T47D (cell line): ENCODE measurements at places on chromosomes 7 and 10.

DNA sequence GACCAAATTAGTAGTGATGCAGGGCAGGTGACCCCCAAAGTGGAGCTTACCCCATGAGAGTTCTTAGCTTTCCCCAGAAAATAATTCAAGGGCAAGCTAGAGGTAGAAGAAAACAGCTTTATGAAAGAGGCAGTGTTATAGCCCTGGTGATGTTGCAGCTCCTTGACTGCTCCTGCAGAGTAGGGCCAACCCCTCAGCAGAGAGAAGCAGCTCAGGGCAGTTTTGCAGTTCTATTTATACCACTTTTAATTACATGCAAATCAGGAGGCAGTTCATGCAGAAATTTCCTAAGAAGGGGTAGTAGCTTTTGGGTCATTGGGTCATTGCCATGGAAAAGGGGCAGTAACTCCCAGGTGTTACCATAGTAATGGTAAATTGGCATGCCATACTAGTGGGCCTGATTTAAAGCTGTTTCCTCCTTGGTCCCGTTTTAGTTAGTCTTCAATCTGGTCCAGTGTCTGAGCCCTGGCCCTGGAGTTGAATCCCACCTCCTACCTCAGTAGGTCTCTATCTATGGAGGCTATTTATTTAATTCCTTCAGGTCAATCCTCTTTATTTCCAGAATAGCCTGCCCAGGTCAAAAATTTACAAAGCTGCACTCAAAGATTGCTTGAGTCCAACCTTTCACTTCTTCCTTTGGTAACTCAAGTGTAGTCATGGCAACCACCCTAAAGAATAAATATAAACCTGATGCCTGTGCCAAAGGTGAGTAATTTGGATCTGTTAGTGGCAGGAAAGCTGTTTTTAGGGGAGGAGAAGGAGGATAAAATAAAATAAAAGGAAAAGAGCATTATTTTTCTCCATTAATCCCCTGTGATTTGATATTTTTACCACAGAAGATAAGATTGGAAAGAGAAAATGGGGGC, 29.5 kb downstream of the PLXDC2 start:
- DNase-seq, result no peak

DNA sequence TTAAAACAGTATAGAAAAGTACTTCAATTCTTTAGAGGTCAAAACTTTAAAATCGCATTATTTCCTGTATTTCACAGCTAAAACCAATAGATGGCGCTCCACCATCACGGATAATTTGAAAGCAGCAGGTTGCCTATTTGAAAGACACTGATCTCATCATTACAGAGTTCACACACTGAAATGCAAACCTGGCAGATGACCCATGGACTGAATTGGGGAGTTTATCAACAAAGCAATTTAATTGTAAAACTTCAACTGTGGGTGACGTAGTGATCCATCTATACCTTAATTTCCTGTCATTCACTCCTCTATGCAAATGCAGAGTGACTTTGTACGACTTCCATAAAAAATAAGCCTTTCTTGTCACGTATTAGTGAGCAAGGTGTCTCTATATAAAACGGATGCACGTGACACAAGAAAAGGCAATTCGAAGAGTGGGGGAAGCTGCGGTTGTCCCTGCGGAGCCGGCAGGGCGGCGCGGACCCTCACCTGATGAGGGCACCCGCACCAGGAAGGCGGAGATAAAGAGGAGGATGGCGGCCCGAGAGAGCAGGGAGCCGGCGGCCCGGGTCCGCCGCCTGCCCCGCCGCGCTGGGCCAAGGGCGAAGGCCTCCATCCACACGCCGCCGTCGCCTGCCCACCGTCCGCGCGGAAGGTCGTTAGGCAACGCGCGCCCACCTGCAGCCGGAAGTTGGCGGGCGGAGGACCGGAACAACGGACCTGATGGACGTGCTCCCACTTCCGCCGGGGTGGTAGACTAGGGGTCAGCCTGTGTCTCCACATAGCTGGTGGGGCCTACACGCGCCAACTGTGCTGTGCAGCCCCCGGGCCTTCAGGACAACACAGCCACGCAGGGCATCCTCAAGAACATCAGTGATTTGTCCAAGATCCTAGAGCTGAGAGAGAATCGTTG, at the start of gene ZPBP:
ZPBP (minus strand) TSS at position 668 of the 913 bp plus-strand sequence; CDS start at position 616, 52 bp downstream.
- peak; percentile 33 for DNase-seq

DNA sequence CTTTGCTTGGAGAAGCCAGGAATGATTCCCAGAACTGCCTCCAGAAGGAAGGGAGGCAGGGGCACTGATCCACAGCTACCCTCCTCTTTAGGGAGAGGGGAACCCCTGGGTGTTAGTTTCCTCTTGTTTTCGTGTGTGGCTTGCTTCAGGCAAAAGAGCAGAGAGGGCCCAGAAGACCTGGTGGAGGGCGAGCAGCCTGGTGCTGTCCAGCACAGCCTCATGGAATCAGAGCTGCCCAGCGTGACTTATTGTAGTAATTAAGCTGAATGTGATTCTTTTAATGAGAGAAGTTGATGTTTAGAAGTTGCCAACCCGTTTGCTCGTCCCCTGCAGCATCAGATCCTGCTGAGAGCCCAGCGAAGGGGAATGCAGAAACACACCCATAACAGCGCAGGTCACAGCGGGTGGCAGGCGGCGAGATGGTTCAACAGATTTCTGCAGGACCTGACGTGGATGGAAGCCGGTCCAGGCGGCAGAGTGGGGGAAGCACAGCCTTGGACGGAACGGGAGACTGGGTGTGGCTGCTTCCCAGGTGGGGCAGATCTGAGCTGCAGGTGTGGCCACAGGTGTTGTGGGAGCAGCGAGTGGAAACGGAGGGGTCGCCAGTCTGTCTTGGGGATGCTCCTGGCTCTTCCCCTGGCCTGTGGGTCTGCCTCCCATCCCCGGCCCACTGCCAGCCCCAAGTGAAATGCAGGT, 53.7 kb upstream of the SHH start:
- no peak for DNase-seq

- no peak for DNase-seq
Observed at GRCh38 chr7:56026538-56026937, 24.7 kb downstream of the PSPH start.

- DNase-seq, result peak; percentile 71
Observed at GRCh38 chr7:134943785-134944400, 42.4 kb upstream of the AGBL3 start.

GRCh38 chr10:73941300-73941699, 30.4 kb downstream of the PLAU start:
- DNase-seq, result no peak

GRCh38 chr10:110074298-110074697, 66.5 kb downstream of the ADD3 start:
- no peak for DNase-seq

DNA sequence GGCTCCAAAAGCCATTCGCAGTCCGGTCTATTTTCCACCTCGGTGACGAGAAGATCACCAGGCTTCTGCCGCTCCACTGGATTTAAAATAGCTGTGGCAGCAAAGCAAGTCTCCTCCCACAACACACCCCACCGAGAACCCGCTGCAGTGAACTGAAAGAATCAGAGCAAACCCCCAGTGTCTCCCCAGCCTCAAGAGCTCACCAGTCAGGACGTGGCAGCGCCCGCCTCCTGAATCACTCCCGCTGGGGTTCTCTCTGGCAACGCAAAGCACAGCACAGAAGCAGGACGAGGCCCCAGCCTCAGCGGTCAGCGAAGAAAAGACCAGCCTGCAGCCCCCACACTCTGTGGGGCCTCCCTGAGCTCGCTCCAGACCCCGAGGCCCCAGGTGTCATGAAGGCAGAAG, 126.1 kb upstream of the PPP2R2D start:
- no peak for DNase-seq

GRCh38 chr7:118352867-118353453, 128.5 kb downstream of the ANKRD7 start:
- DNase-seq, result peak; percentile 0

DNA sequence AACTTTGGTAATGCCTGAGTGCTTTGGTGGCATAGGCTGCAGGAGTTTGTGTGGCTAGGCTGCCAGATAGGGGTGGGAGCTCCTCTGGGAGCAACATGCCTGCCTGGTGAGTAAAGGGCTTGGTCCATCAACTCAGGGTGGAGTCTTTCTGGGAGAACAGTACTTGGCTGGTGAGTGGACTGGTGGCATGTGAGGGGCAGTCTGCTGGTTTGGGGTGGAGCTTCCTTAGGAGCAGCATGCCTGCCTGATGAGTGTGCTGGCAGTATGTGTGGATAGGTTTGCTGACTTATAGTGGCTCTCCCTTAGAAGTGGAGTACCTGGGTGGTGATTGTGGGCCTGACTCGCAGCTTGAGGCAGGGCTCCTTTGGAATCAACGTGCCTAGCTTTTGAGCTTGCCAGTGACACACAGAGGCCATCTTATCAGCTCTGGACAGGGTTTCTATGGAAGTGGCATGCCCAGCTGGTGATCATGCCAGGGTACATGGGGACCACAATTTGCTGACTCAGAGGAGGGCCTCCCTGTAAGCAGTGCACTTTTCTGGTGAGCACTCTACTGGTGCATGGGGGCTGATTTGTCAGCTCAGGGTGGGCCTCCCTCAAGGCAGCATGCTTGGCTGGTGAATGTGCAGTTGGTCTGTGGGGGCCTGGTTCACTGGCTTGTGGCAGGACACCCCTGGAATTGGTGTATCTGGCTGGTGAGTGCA, 35.0 kb upstream of the SRI start:
- no peak for DNase-seq

DNA sequence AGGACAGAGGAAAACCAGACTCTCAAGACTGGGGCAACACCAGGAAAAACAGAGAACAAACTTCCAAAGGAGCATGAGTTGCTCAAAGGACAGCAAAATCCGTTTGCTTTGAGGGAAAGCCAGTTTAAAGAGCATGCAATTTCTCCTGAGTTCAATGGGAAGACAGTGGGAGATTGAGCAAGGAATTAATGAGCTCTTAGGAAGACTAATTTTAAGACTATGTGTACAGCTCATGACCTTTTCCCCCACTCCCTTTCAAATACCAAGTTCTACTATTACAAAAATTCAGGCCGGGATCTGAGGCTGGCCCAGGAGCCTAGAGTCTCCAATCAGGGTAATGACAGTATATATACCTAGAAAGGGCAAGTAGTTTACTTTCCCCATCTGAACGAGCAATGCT, 79.2 kb downstream of the EPDR1 start:
- no peak for DNase-seq

DNA sequence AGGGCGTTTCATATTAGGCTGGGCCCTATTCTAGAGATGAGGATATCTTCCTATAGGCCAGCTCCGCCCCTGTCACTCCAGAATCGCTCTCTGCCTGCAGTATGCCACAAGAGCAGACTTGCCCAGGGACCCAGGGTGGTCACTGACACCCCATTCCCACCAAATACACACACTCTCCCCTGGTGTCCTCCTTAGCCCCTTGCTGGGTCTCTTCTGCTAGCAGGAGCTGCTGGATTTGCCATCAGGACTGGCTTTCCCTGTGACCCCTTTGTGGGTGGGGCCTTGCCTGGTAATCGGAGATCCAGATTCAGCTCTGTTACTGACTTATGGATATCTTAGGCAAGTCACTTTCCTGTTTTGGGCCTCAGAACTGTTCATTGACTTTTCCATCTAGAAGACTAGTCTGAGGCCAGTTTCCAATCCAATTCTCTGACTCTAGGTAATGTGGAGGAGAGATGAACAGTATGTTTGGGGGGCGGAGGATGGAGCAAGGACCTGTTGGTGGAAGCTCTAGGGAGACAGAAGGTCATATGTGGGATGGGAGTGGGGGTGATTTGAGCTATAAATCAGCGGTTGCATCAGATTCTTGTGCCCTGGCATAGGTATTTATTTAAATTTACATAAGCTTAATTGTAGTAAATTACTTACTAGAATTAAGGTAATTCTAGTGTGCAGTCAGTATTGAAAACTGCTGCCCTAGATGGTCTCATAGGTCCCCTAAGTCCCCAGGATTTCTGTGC, 1.6 kb downstream of the TSPAN15 start:
- DNase-seq, result no peak

GRCh38 chr7:98418636-98419315, 17.9 kb upstream of the BAIAP2L1 start:
- DNase-seq, result no peak

DNA sequence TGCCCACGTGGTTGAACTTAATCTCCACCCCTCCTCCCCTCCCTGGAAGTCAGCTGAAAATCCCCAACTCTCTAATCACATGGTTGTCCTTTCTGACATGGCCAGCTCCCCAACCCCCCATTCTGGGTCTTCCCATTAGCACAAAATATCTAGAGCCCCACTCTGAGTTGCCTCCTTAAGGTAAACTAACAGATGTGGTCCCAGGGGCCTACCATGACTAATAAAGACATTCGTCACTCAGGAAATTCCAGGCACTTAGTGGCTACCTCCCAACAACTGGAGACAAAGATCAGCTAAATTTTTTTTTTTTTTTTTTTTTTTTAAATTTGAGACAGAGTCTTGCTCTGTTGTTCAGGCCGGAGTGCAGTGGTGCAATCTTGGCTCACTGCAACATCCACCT, 21.1 kb downstream of the CCDC126 start:
- no peak for DNase-seq

DNA sequence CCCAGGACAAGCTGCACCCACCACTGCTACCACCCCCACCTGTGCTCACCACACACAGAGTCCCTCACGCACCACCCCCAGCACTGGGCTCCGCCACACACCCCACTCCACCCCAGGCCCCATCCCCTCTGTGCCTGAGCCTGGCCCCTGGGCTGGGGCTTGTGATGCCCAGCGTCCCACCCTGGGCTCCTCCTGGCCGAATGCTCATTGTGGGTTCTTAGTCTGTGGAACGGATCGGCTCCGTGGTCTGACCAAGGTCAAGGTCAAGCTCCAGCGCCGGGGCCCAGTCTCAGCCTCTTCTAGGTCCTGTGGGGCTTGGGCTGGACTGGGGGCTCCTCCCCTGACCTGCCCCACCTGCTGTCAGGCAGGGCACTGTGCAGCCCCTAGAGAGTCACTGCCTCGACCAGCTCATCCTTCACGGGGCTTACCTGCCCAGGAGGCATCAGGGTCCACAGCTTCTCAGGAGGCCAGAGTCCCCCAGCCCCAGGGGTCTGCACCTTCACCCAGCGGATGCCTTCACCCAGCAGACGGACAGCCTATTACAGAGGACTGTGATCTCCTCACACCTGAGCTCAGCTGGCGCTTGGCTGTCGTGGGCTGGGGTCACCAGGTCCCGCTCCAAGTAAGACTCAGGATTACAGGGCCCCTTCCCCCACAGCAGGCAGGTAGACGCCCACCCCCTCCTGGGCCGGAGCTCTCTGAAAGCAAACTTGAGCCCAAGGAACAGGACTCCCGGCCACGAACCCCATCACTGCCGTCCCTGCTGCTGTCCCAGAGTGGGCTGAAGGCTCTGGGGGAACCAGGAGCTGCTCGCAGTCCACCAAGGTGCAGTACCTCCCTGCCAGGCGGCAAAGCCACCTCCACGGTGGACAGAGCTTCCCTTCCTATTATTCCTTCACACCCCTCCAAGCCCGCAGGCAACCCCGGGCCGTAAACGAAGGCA, 15.3 kb upstream of the UTF1 start:
- no peak for DNase-seq

GRCh38 chr7:98162758-98163157, 48.5 kb upstream of the BHLHA15 start:
- DNase-seq, result no peak
